Urinary bladder (tissue), 4 donors: ENCODE measurements at places on chromosomes 7 and 10.

- no peak for DNase-seq
Measured at GRCh38 chr7:116661865-116662264, 10.1 kb upstream of the MET start.

DNA sequence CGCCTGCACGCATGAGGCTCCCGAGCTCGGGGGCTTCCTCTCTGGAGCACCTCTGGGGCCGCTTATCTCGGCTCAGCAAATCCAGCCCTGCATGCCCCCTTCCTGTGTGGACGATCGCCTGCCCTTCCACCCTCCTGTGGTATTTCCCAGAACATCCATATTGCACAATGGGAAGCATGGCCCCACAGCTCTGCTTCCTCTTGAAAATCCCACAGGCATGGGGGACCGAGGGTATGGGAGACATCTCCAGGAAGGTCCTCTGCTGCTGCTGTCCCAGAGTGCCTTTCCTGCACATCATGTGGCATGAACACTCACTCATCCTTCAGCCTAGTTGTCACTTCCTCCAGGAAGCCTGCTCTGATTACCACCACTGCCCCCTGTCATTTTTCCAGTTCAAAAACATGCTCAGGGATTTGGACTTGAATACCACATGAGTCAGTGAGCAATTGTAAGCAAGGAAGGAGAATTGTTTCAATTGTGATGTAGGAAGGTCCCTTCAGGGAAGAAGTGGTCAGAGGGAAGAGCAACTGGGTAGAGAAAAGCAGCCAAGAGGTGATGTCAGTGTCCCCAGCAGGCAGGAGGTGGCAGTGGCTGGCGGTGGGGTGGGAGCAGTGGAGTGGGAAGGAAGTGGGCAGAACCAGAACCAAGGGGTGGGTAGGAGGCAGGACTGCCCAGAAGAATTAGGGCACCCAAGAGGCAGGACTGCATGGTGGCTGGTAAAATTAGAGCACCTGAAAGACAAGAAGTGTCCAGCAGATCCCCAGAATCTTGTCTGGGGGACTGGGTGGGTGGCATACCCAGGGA lies 67.5 kb upstream of the ZMIZ1 start:
- no peak for DNase-seq

DNA sequence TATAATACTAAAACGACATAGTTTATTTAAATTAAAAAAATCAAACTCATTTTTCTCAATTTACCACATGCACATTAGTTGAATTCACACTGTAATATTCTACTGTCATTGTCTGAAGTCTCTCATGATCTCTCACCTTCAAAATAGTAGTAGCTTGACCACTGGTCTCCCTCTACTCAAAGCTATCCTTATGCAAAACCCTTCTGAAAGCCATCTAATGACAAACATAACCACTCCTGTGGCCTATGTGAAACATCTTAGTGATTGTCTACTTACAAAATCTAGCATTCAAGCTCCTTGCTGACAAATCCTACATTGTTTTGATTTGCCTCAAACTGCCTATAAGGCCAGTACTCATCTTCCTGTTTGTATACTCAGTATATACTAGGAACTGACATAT lies 606.0 kb upstream of the GHITM start:
- no peak for DNase-seq

- no peak for DNase-seq
Measured at GRCh38 chr7:78134256-78134655, 335.7 kb downstream of the PHTF2 start.

DNA sequence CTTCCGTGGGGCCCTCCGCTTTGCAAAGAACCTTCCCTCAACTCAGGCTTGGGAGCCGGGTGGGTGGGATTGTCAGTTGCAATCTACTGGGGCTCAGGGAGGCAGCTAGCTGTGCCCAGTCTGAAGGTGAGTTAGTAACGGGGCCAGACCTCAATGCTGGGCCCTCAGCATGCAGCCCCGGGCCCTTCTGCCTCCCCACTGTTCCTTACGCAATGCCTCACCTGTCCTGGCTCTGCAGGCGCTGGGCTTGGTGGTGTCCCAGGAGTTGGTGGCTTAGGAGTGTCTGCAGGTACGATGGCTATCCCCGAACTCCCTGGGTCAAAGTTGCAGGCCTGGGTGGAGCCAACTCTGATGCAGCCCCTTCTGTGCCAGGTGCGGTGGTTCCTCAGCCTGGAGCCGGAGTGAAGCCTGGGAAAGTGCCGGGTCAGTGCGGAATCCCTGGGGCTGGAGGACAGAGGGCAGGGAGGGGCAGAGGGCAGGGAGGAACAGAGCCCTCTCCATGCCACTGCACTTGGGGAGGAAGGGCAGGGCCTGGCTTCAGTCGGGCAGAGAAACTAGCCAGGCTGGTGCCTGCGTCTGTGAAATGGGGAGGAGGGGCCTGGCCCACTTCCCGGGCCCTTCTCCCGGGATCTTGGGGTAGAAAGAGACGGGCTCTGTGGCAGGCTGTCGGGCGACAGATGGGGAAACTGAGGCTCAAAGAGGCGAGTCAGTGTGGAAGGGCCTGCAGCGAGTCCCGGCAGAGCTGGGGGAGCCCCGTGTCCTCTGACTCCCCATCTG lies 15.0 kb downstream of the ELN start:
- no peak for DNase-seq

DNA sequence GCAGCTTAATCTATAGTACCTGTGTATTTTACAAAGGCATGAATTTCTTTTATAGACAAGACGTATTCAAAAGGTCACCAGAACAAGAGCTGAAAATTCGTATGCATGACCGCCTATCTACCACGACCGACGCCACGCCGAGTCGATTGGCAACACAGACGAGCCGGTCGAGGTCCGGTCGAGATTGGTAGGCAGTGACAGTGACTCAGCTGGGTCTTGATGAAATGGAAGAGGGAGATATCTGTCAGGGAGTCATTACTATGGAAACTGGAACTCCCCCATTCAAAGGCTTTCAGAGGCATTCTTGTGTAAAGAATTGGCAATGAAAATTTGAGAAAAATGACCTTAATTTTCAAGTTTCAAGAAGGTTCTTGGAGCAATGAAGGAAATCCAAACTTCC lies 2.1 kb downstream of the ATP5MK start:
- no peak for DNase-seq

- DNase-seq, result no peak
Measured at GRCh38 chr7:49527182-49527581, 246.3 kb upstream of the VWC2 start.

DNA sequence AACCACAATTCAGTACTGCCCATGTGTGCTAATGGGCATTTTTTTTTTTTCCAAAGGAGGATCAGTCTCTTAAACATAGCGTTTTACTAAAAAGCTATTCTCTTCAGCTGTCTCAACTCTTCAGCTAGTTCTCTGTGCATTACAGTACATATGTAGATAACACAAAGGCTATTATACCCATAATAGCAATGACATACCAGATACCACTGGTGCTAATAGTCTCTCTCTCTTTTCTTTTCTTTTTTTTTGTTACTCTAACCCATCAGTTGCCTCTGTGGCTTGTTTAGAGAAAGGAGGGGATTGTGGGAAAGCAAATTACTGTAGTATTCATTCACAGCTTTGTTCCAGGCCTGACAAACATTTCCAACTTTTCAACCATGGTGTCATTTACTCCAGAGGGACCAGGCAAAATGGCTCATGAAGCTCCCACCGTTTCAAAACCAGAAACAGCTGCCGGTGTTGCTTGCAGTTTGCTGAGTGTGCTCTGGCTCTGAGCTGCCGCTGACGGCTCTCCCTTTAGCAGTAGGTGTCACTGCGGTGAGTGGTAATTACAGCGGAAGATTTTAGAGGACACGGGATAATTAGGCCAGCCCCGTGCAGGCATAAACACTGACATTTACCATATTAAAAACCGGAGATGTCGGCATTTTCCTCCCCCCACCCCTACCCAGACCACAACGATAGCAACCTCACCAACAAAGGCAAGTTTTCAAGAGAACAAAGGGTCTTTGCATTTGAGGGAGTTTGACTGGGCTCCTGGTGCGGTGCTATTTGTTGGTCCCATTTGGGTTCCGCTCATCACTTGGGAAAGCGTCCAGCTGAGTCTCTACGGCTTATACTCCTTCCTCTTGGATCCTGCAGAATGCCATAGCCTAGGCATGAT lies 1005.5 kb downstream of the KCNMA1 start:
- no peak for DNase-seq
